Activated CD8-positive, alpha-beta memory T cell treated with anti-CD3 and anti-CD28 coated beads for 1 hour (primary cell): ENCODE measurements at places on chromosomes 2 and 18.

DNA sequence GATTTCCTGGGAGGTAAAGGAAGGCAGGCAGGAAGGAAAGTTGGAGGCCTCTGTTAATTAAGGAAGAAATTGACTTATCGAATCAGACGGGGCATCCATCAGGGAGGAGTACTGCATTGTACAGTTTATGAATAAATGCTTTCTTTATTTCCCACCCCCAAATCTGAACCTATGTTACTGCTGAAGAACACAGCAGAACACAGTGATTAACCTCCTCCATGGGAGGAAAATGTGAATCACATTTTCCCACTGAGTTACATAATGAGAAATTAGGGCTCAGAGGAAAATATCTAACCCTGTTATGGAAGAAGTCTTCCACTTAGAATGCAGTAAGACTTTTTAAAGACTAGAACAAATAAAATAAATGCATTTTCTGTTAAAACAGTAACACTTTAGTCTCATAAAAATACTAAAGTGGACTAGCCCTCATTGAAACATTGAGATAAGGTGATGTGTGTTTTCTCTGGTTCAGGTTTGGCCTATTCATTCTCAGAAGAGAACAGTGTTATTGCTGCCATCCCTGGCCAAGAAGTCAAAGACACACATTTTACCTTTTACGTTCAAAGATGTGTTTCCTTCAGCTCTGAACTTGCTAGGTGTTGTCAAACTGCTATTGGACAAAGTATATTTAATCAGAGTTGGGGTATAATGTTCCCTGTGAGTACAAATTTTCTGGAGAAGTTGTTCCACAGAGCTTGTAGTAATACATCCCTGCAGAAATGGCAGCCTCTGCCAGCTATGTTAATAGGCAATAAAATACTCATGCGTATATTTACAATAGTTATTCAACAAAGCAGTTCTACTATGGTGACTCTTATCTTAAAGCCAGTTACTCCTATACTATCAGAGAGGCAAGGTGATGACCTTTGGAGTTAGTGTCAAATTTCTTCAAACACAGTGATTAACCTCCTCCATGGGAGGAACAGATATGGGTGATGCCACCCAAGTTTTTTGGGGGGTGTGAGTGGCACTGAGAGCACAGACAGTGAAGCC is 11.1 kb downstream of the DNAH6 start:
- DNase-seq: no peak

DNA sequence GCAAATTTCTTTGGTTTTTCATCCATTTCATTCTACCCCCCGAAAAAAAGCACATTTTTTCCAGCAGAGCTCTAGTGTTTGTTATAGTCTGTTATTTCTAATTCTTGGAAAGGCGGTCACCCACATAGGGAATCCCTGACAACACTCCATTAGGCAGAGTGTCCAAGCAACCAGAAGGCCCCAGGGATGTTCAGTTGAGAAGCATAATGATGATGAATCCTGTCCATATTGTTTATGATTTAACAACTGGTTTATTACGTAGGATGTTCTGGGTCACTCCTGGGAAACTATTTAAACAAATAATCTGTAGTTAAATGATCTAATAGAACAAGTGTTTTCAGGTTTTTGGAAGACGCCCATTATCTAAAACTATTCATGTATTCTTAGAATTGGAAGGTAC is 388.7 kb downstream of the TNS1 start:
- no peak for DNase-seq

DNA sequence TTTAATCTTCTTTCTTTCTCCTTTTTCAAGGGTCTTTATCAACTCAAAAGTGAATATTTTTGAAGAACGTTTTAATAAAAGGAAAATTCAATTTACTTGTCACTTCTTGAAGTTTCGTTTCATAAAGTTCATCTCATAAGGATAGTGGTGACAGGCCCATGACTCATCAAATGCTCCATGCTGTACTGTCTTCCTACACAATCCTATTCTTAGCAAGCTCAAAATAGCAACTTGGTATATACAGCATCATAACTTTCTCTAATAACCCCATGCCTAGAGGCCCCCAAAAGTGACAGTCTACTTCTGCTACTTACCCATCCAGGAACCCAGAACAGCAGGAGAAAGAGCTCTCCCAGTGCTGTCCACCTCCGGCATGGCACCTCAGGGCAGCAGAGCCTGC is 7.7 kb downstream of the FBXO15 start:
- no peak for DNase-seq

- DNase-seq: no peak
Observed at GRCh38 chr2:42693013-42693615, 70.8 kb downstream of the OXER1 start.

GRCh38 chr2:102060792-102061191 is 69.0 kb downstream of the IL1R2 start:
- no peak for DNase-seq

- DNase-seq: no peak
Observed at GRCh38 chr2:204544961-204545860, at the start of gene PARD3B. TSS of gene PARD3B (plus strand) at chr2:204545475. CDS start at chr2:204546000, 525 bp downstream.

GRCh38 chr2:6418291-6418690 is 447.4 kb downstream of the CMPK2 start:
- no peak for DNase-seq

GRCh38 chr2:199458009-199458805 is 468 bp upstream of the SATB2 start:
- no peak for DNase-seq

DNA sequence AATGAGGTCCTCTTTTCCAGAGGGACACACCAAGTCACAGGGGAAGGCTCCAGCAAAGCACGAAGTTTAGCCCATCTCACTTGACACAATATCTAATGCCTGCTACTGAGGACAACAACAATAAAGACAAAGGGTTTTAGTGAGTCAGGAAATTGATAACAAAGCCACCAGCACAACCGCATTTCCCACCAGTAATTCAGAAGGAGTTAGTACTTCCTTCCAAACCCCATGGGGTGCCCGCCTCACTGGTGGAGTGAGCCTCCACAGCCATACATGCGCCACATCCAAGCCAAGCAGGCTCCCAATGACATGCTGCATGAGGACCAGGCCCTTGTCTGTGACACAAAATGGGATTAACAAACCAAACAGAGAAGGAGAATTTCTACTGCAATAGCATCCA is 40.1 kb downstream of the MRPL35 start:
- no peak for DNase-seq

- DNase-seq: no peak
Observed at GRCh38 chr2:222871291-222871690, 10.5 kb downstream of the ACSL3 start.

GRCh38 chr2:47145466-47145865 is 9.6 kb downstream of the STPG4 start:
- no peak for DNase-seq

GRCh38 chr2:65487404-65487803 is 55.0 kb upstream of the SPRED2 start:
- DNase-seq: no peak

- no peak for DNase-seq
Observed at GRCh38 chr2:163656622-163657280, 79.1 kb downstream of the FIGN start.

GRCh38 chr18:27959101-27959500 is 217.8 kb downstream of the CDH2 start:
- DNase-seq: no peak

DNA sequence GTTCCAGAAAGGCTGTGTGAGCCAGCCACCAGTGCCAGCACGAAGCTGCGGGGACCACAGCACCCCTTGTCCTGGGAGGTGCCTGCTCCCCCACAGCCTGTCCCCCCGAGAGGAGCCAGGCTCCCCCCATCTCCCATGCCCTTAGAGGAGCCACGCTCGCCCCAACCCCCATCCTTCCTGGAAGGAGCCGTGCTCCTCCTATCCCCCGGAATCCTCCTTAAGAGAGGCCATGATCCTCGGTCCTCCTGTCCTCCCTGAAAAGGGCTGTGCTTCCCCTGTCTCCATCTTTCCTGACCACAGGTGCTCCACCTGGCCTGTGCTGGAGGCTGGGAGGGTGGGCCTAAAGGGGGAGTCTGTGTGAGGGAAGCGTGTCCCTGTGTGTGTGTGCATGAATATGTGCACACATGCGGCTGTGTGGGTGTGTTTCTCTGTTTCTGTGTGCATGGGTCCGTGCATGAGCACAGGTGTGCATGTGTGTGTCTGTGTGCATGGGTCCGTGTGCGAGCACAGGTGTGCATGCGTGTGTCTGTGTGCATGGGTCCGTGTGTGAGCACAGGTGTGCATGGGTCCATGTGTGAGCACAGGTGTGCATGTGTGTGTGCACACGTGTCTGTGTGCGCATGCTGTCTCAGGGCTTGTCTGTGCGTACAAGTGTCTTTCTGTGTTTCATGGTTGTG is 80.3 kb downstream of the RTP5 start:
- no peak for DNase-seq

DNA sequence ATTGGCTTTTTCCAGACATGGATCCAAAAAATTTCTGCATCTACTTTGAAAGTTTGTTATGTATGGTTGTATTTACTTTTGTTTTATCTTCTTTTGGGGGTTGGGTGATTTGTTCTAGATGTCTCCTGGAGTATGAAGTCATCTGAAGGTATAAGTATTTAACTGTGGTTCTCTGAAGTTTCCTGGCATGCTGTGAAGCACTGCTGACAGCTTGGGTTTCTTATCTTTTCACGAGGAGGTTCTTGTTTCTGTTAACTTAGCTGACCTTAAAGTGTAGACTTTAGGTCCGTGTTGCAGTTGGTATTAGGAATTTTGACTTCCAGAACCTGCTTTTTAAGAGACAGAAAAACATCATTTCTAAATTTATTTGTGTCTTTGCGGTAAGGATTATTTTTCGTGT is 15.9 kb downstream of the GLS start:
- no peak for DNase-seq

DNA sequence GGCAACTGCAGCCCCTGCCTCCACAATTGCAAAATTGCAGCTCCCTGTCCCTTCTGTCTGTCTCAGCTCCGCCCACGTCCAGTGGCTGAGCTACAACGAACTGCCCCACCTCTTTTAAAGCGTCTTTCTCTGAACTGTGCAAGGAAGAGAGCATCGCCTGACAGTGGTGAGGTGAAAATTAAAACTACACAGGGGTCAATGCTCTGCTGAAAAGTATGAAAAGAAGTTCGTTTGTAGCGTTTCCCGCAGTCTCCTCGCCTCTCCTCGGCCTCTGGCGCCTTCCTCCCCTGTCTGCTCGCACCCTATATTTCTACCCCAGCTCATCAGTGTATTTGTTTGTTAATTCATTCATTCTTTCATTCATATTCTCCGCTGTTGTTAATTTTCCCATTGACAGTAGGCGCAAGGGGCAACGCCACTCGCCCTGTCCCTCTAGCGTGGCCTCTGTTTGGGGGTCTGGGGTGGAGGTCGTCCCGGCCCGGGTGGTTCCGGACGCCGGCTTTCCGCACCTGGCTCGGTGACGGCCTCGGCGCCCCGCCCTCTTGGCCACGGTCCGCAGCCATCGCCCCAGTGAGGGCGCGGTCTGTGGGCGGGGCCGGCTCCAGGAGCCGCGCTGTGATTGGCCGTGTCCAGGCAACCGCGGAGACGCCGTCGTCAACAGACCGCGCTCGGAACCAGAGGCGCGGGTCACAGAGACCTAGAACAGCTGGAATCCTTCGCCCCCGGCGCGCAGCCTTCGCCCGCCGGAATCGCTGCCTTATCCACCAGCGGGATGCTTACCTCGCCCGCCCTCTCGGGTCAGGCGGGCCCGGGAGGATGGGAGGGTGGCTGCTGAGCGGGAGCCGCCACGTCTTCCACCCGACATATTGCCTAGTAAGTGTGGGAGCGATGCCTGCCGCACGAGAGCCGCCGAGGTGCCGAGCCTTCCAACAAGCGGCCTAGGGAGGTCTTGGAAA is at the start of gene VWA3B:
VWA3B (plus strand) TSS at position 677 of the 956 bp plus-strand sequence. CDS start 5,926 bp downstream, outside the sequence.
- no peak for DNase-seq

GRCh38 chr2:207254591-207255464 is 89.1 kb upstream of the KLF7 start:
- DNase-seq: no peak

- DNase-seq: no peak
Observed at GRCh38 chr2:63058144-63058920, 7.7 kb downstream of the OTX1 start.

GRCh38 chr2:40315683-40316082 is 136.2 kb downstream of the SLC8A1 start:
- no peak for DNase-seq

GRCh38 chr18:58996131-58996641 is 131.5 kb downstream of the ZNF532 start:
- DNase-seq: no peak

DNA sequence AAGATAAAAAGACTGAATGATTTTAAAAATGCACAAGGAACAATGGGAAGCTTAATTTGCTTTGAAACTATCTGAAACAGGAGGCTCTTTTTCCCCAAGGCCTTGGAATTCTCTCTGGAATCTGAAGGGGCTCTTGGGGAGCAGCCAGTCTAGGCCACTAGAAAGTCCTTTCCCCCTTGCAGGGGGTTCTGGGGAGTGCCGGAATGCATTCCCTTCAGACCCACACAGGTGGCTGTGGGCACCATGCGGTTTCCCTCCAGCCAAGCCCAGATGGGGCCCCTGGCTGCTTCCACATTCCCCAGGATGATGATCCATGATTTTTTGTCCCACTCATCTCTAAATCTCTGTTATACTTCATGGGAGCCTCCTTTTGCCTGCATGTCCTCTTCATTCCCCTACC is 10.7 kb downstream of the GPR45 start:
- no peak for DNase-seq

GRCh38 chr2:38436227-38436664 is 59.2 kb upstream of the ATL2 start:
- no peak for DNase-seq

DNA sequence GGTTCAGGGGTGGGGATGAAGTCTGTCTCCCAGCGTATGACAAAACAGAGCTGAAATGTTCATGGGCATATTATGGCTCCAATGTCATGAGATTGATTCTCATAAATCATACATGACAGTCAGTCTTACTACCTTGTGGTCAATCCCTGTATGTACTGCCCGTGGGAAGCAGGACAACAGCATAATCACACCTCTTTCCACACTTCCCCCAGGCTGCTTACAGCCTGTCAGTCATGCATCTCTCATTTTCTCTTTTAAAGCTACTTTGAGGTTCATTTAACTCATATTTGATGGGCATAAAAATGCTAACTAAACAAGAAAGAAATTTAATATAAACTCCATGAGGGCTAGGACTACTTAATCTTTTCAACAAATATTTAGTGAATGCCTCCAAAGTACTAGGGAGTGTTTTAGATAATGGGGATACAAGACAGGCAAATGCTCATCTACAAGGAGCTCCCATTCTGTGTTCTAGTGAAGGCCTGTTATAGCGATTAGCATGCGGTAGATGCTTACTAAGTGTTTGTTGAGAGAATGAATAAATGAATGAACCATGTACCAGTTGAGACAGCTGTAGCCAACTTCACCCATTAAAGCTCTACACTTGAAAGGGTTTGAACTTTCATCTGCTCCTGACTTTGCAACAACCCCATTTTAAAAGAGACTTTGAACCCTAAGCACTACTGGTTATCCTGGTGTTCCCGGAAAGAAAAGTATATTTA is 89.1 kb downstream of the ALPK2 start:
- no peak for DNase-seq
